ENCODE measurements at places on chromosomes 11 and 22.

DNA sequence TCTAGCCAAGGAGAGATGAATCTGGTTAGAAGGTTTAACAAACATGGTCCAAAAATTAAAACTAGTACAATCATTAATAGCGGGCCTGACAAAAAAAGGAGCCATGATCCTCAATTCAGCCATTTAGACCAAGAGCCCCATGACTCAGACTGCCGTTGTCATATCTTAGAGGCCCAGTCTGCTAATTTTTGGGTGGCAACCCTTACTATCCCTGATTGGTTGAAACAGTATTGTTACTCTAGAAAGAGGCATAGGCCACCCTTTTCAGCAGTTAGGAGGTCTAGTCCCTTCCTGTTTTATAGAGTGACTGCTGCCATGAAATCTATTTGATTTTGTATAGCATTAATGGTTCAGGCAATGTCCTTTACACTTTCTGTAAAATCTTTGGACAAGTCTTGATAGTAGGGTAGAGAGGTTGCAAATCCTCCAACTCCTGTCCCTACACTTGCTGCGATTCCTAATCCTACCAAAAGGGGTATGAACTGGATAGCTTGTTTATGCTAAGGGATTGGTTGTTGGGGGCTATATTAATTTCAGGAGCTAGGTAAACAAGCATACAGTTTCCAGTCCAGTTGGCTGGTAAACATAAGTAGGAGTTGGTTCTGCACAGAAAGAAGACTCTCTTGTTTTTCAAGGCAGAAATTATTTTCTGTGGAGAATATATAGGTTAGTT, 1056.3 kb upstream of the CNTN5 start:
- DNase-seq = no peak

GRCh38 chr11:119700536-119701346, 28.3 kb downstream of the NECTIN1 start:
- no peak for DNase-seq

GRCh38 chr11:33377412-33378370, 120.5 kb downstream of the HIPK3 start:
- DNase-seq = no peak

GRCh38 chr11:12278766-12279671, 98.4 kb upstream of the PARVA start:
- no peak for DNase-seq

DNA sequence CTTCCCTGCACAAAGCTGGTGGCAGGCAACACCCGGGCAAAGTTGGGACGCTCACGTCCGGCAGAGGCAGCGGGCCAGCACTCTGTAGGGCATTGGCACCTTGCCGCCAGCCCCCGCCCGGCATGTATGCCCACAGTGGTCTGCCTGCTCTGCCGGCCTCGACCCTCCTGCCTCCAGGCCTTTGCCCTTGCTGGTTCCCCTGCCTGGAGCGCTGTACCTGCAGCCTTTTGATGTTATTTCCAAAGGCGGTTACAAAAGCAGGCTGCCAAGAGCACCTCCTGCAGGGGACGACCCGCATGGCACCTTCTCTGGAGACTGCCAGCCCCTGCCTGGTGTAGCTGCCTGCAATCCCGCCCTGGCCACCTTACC, 56.5 kb upstream of the SHISAL1 start:
- DNase-seq = no peak

DNA sequence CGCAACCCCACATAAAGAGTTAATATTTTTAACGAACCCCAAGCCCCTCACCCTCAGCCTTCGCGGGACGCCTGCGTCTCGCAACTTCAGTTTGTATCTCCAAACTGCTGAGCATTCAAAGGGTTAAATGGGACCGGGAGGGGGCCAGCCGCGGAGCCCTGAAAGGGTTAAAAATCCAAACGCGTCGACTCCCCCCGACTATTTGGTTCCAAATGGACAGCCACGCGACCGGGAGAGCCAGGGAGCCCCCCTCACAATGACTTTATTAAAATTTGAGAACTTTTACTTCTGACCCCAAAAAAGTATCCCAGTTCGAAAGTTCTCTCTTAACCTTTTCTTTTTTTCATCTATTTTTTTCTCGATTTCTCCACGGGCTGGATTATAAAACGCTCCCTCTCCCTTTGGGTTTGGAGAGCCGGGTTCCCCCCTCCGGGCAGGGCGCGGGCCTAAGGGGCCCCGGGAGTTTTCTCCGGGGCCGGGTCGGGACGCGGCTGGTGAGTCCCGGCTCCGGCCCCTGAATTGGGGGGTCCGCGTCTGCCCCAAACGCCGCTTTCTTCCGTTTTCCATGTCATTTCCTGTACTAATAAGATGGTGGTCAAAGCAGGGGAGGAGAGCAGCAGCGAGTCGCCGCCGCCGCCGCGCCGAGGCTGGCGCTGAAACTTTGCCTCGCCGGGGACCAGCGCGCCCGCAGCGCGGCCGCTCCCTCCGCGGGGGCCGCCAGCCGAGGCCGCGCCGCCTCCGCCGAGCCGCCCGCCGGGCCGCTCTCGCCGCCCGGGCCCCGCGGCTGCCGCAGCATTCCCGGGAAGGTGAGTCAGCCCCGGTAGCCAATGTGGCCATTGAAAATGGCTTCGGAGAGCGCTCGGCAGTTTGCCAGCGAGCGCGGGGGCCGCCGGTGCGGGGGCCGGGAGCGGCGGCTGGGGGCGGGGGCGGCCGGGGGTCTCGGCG, at the start of gene PRDM11:
TSS of gene PRDM11 (plus strand) at position 568 of the 945 bp plus-strand sequence. CDS start 35,128 bp downstream, outside the sequence.
- DNase-seq = no peak

- no peak for DNase-seq
Measured at GRCh38 chr11:58905721-58906547, 33.4 kb upstream of the GLYATL1 start.

GRCh38 chr11:37642296-37642695, 1044.3 kb upstream of the RAG2 start:
- DNase-seq = no peak

DNA sequence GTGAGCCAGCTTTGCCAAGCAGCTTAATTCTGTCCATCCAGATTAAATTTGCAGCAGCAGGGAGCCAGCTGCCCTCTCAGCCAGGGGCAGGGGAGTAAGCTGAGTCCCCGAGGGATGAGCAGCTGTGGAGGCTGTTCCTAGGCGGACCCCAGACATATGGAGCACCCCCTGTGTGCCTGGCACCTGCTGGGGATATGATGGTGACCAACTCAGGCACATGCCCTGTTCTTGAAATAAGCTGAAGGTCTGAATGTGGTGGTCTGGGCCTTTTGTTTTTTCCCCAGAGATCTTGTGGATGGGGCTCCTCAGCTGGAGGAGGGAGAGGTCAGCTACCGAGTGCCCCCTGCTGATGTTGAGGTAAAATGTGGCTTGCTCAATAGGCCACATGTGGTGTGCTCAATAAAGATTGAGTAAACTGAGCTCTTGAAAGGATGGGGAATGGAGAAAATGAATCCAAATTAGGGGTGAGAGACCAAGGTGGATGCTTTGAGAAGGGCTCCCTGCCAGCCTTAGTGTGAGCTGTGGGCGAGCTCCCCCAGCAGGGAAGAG, 103.3 kb upstream of the NNMT start:
- no peak for DNase-seq

- no peak for DNase-seq
Measured at GRCh38 chr22:22827187-22827939, 60.3 kb upstream of the IGLL5 start.

- no peak for DNase-seq
Measured at GRCh38 chr11:5301846-5302245, at the start of gene OR51B4. Gene OR51B4, minus strand, starts transcription at chr11:5301946. Its CDS starts 0 bp downstream, at chr11:5301946.
